ENCODE measurements at places on chromosomes 3 and 15. TPM values are rescaled to one million over a fixed set of nuclear protein-coding genes. Genes with fewer than 3 reads are reported as not detected.
A peak's percentile ranks its signal among the peaks of the same experiment; 100 is the strongest.

Gene ASB14
- total RNA-seq: 9.0 TPM

DNA sequence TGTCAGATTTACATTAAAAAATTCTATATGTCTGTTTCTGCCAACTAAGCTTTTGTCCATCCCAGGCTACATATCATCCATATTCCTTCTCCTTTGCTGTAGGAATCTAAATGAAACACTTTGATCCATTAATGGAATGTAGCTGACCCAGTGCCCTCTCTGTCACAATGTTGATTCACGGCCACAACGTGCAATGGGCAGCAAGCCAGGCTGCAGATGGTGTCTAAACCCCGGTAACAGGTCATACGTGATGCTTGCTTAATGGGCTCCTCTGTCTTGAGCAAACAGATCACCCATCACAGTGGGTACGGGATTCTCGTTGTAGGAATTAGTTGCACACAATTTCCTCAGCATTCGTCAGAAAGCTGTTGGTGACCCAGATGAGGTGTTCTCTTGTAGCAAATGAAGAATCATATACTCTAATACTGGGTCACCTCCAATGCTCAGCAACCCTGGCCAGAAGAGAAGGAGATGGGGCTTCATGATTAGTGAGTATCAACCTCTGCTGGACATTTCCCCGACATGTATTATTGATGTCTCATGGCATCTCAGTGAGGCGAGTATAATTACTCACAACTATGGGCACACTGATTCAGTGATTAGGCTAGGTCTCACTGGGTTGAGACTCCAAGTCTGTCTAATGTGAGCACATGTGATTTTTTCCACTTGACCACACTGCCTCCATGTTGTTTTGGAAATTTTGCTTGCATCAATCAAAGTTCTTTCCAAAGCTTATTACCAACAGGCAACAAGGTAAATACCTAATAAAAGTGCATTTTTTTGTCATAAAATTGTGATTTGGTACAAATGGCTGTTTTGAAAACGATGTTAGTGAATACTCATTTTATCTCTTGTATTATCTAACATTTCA lies 12.9 kb upstream of the DCBLD2 start:
- DNase-seq: no peak

DNA sequence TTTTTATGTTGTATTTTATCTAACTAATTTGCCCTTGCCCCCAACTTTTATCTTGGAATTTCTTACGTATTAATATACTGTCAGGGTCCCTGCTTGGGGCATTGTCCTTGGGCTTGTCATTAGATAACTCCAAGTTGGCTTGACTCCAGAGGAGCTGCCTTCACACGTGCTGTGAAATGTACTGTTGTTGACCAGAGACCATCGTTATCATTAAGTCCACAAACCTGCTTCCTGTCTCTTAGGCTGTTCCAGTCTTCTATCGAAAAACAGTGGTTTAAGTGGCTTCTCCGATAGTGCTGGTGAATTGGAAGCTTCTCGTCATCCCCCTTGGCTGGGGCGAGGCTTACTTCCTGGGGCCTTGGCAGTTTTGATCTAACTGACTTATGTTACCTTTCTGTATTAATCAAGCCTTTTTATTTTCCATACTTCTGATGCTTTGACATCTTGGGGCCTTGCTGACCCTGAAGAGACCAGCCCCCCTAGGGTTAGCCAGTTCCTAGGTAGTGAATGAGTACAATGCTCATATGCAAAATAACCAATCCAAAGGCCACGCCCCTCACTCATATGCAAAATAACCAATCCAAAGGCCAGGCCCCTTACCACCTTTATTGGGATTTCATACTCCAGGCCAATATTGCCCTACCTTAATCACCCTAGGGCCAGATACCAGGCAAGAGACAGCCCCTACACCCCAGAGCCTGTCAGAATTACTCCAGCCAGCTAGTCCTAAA lies 164.5 kb downstream of the IGF1R start:
- DNase-seq: no peak

DNA sequence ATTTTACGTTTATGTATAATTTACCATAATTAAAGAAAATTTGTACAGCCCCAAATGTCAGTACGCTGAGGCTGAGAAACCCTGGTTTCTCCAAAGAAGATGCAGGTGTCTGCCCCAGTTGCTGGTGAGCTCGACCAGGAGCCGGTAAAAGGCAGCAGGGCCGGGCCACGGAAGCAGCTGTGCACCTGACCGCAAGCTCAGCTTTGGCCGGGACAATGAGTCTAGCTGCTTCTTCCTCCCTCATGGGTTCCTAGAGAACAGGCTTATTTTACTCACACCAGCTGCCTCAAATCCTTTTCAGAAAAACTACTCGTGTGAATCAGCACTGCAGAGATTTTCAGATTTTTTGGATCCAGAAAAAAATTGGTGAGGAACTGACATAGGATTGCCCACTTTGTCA lies 18.0 kb upstream of the ZXDC start:
- peak; percentile 16 for DNase-seq

GRCh38 chr3:16932877-16933276 lies 48.1 kb downstream of the PLCL2 start:
- DNase-seq: no peak

- no peak for DNase-seq
These were observed 111.4 kb downstream of the CMSS1 start for GRCh38 chr3:99928771-99929744.

Data from Right ventricle myocardium inferior (tissue), 1 donor.